ENCODE measurements at places on chromosomes 16 and 17. TPM values are rescaled to one million over a fixed set of nuclear protein-coding genes. Genes with fewer than 3 reads are reported as not detected.
A peak's percentile ranks its signal among the peaks of the same experiment; 100 is the strongest.

- H3K4me1 ChIP-seq = peaks cover 54% of the 10 kb centered on the region
- no peaks in the 10 kb centered on the region for H3K27me3 ChIP-seq
- peak; percentile 97 for DNase-seq
These were observed 43.2 kb upstream of the MRPS23 start for GRCh38 chr17:57892820-57893595.

CLTC gene
- 113 TPM for total RNA-seq

ZNF385C gene
- total RNA-seq = 1.6 TPM

XYLT1 gene
- total RNA-seq = 26.2 TPM

- no peaks in the 10 kb centered on the region for H3K27me3 ChIP-seq
- peak overlapping the region; percentile 17 for H3K27ac ChIP-seq
- no peaks in the 10 kb centered on the region for H3K36me3 ChIP-seq
These were observed 39.0 kb downstream of the ABCC1 start for GRCh38 chr16:15988268-15989013.

TPSD1 gene
- 8.6 TPM for total RNA-seq

- H3K4me1 ChIP-seq = no peaks in the 10 kb centered on the region
- DNase-seq = no peak
- no peak overlapping the region for H3K4me3 ChIP-seq
These were observed 28.8 kb downstream of the TMEM238L start for GRCh38 chr17:10775058-10775457.

MMP2 gene
- total RNA-seq = 210 TPM

IKZF3 gene
- total RNA-seq = 2.2 TPM

DNA sequence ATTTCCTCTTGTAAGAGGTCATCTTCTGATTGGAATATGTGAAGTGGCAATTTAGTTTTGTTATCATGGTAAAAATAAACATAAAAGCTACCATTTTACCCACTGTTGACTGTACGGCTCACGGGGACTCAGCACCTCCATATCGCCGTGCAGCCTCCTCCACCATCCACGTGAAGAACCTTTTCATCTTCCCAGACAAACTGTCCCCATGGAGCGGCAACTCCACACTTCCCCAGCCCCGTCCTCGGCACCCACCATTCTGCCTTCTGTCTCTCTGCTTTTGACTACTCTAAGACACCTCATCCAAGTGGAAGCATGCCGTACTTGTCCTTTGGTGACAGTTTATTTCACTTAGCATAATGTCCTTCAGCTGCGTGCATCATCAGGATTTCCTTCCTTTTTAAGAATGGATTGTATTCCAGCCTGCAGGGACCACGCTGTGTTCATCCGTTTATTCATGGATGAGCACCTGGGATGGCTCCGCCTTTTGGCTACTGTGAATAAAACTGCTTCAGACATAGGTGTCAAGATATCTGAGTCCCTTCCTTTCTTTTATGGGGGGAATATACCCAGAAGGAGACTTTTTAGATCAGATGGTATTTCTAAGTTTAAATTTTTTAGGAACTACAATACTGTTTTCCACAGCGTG is 14.3 kb downstream of the FBXO31 start:
- no peak overlapping the region for H3K4me3 ChIP-seq

PRR35 gene
- total RNA-seq = not detected

DNA sequence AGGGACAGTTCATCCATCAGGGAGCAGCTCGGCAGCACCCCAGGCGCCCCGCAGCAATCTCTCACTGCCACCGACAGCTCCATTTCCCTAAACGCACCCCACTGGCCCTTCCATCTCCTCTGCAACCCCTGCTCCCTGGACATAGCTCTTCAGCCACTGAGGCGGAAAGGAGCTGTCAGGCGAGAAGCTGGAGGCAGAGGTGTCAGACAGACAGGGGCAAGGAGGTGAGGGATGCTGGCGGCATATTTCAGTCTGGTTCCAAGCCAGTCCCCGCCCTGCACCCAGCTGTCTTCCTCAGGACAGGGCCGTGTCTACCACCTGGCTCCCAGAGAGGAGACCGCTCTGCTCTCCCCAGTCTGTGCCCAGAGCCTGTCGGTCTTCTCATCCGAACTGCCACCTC is 9.7 kb downstream of the ACLY start:
- no peaks in the 10 kb centered on the region for H3K27me3 ChIP-seq
- H3K4me1 ChIP-seq = peaks cover 2% of the 10 kb centered on the region
- DNase-seq = no peak

GCGR gene
- total RNA-seq = 11.1 TPM

- peak; percentile 94 for DNase-seq
- peak within 1 kb of the TSS; percentile 30 for H3K4me3 ChIP-seq
- no peaks in the 10 kb centered on the region for H3K36me3 ChIP-seq
- H3K4me1 ChIP-seq = peaks cover 4% of the 10 kb centered on the region
- H3K27me3 ChIP-seq = no peaks in the 10 kb centered on the region
These were observed at the start of gene LPCAT2 for GRCh38 chr16:55508941-55509931. Gene LPCAT2 (plus strand): TSS chr16:55509072. CDS start chr16:55509182, 110 bp downstream.

GPR179 gene
- 0.30 TPM for total RNA-seq

TUBB3 gene
- total RNA-seq = not detected

- no peak for DNase-seq
- H3K27ac ChIP-seq = no peak overlapping the region
- no peak overlapping the region for H3K4me3 ChIP-seq
- no peaks in the 10 kb centered on the region for H3K4me1 ChIP-seq
These were observed 47.4 kb upstream of the ENPP7 start for GRCh38 chr17:79683365-79683764.

- H3K36me3 ChIP-seq = no peaks in the 10 kb centered on the region
- no peaks in the 10 kb centered on the region for H3K4me1 ChIP-seq
- DNase-seq = no peak
- no peaks in the 10 kb centered on the region for H3K27me3 ChIP-seq
- H3K4me3 ChIP-seq = no peak overlapping the region
- H3K27ac ChIP-seq = no peak overlapping the region
These were observed 425.8 kb upstream of the CDH5 start for GRCh38 chr16:65940711-65941110.

GCSH gene
- 6.3 TPM for total RNA-seq

GRCh38 chr17:11005940-11006339 is 168.1 kb upstream of the PIRT start:
- H3K36me3 ChIP-seq = no peaks in the 10 kb centered on the region
- H3K4me1 ChIP-seq = no peaks in the 10 kb centered on the region
- no peak for DNase-seq
- no peak overlapping the region for H3K27ac ChIP-seq
- no peak overlapping the region for H3K4me3 ChIP-seq

DNA sequence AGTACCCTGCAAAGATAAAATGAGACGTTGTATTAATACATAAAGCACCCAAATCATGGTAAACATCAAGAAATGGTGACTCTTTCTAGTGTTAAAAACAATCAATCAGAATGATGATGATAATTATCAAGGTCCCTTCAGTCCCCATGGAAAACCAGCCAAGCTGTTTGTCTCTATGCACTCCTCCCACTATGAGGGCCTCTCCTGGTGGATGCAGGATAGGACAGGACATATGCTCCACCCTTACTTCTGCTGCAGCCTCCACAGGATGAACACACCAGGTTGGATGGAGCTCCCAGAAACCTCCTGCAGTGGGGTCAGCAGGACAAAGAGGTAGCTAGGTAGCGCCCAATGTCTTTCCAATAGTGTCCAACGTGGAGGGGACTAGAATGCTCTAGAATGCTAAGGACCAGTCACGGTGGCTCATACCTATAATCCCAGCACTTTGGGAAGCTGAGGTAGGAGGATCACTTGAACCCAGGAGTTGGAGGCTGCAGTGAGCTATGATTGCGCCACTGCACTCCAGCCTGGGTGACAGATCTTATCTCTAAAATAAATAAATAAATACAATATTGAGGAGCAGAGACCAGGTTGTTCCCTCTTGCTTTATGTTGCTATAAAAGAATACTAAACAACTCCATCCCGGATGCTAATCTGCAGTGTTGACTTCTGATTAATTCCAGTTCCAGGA is 9.9 kb upstream of the KDM8 start:
- no peaks in the 10 kb centered on the region for H3K4me1 ChIP-seq
- H3K4me3 ChIP-seq = no peak overlapping the region
- no peak for DNase-seq

GGA3 gene
- 139 TPM for total RNA-seq

GRCh38 chr16:89322321-89323119 is 105.0 kb downstream of the ZNF778 start:
- H3K27ac ChIP-seq = peak overlapping the region; percentile 45
- peaks cover 96% of the 10 kb centered on the region for H3K4me1 ChIP-seq
- H3K4me3 ChIP-seq = no peak overlapping the region
- DNase-seq = peak; percentile 67
- H3K36me3 ChIP-seq = no peaks in the 10 kb centered on the region
- H3K27me3 ChIP-seq = no peaks in the 10 kb centered on the region

GRCh38 chr17:53629188-53629587 is 193.5 kb upstream of the KIF2B start:
- no peaks in the 10 kb centered on the region for H3K27me3 ChIP-seq
- H3K4me3 ChIP-seq = no peak overlapping the region
- no peak overlapping the region for H3K27ac ChIP-seq
- no peaks in the 10 kb centered on the region for H3K4me1 ChIP-seq
- H3K36me3 ChIP-seq = no peaks in the 10 kb centered on the region

DNA sequence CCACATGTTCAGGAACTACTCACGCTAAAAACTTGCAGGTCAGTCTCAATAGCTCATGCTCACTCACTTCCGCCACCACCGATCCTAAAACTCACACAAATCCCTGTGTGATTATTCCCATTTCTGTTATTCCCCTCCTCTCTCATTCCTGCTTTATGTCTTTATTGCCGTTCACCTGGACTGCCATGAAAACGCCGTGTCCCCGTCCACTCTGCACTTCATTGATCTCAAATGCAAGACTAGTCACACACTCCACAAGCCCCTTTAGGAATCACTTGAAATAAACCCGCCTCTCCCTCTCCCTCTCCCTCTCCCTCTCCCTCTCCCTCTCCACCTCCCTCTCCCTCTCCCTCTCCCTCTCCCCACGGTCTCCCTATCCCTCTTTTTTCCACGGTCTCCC is 78.0 kb downstream of the AXIN2 start:
- peaks cover 9% of the 10 kb centered on the region for H3K4me1 ChIP-seq
- no peak overlapping the region for H3K27ac ChIP-seq
- no peak overlapping the region for H3K4me3 ChIP-seq
- DNase-seq = no peak

DNA sequence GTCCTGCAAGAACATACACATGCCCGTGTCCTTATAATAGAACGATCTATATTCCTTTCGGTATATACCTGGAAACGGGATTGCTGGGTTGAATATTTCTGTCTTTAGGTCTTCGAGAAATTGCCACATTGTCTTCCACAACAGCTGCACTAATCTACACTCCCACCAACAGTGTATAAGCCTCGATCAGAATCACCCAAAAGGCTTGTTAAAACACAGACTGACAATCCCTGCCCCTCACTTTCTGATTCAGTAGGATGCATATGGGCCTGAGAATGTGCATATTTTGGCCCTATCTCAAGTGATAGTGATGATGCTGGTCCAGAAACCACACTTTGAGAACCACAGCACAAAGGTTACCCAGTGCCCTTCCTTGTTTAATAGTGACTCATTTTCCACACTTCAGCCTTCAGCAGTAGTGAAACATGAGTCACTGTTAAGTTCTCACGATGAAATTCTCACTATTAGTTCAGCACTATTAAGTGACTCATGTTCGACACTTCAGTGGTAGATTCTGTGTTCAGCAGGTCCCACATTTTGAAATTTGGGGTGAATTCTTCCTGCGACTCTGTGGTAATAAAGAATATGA is 215.6 kb downstream of the GRIN2A start:
- H3K4me3 ChIP-seq = no peak overlapping the region
- H3K36me3 ChIP-seq = no peaks in the 10 kb centered on the region
- H3K27me3 ChIP-seq = no peaks in the 10 kb centered on the region
- no peak for DNase-seq
- no peak overlapping the region for H3K27ac ChIP-seq

AATK gene
- total RNA-seq = 47.5 TPM

KRT222 gene
- total RNA-seq = not detected

SOST gene
- total RNA-seq = not detected

CLEC3A gene
- total RNA-seq = not detected

Data from upper lobe of left lung (tissue), 6 donors.